ENCODE measurements at places on chromosomes 16 and 17. TPM values are rescaled to one million over a fixed set of nuclear protein-coding genes. Genes with fewer than 3 reads are reported as not detected.

Gene TMUB2
- total RNA-seq, result 42.8 TPM

Gene MPHOSPH6
- total RNA-seq, result 85.3 TPM

Gene LGALS9B
- not detected for total RNA-seq

Gene MT1A
- 9.6 TPM for total RNA-seq

GRCh38 chr17:17275971-17276370 lies 5.1 kb downstream of the COPS3 start:
- no peaks in the 10 kb centered on the region for H3K27me3 ChIP-seq
- no peak overlapping the region for H3K4me3 ChIP-seq
- no peak for DNase-seq
- H3K36me3 ChIP-seq, result no peaks in the 10 kb centered on the region

DNA sequence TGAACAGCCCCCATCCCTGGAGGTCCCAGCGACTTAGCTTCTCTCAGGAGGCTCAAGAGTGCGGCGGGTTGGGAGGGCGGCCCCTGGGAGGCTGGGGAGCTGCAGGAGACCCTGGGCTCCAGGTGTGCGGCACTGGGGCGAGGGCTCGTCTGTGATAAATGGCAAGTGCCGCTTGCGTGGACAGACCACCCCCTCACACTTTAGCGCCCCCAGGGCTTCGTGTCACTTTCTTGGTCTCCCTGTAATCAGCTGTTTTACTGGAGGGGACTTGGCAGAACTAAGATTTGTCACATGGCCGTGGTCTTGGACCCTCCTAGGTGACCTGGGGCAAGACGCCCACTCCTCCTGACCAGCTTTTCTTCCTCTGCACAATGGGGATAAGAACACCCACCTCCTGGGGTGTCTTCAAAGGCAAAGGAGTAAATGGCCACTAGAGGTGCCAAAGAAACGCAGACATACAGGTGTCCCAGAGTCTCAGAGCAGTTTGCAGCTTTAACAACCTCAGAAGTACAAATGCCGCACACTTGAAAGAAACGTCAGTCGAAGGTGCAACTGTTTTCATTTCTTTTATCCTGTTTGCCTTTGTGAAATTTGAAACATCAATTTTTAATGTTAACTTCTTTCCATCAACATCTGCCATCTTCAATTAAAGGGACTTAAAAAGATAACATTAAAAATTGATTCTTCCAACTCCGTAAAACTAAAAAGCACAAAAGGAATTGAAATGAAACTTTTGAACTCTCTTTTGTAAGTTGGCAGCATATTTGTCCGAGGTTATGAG lies 946 bp downstream of the OSGIN1 start:
- peaks cover 24% of the 10 kb centered on the region for H3K4me1 ChIP-seq
- no peaks in the 10 kb centered on the region for H3K27me3 ChIP-seq
- no peaks in the 10 kb centered on the region for H3K36me3 ChIP-seq
- H3K4me3 ChIP-seq, result peak overlapping the region; percentile 42

- H3K36me3 ChIP-seq, result no peaks in the 10 kb centered on the region
- DNase-seq, result no peak
- H3K27me3 ChIP-seq, result no peaks in the 10 kb centered on the region
- H3K4me3 ChIP-seq, result no peak overlapping the region
- H3K4me1 ChIP-seq, result no peaks in the 10 kb centered on the region
Observed at GRCh38 chr17:40483679-40484078, 17.7 kb downstream of the TNS4 start.
